ENCODE measurements at places on chromosomes 1 and 21. TPM values are rescaled to one million over a fixed set of nuclear protein-coding genes. Genes with fewer than 3 reads are reported as not detected.

MLLT11 gene
- total RNA-seq: 5.0 TPM

CYB561D1 gene
- 4.5 TPM for total RNA-seq

CDC14A gene
- total RNA-seq: 6.6 TPM

ATP1A4 gene
- total RNA-seq: not detected

GNAT2 gene
- total RNA-seq: 0.44 TPM

TSPAN2 gene
- not detected for total RNA-seq

PNRC2 gene
- total RNA-seq: 97.4 TPM

DNA sequence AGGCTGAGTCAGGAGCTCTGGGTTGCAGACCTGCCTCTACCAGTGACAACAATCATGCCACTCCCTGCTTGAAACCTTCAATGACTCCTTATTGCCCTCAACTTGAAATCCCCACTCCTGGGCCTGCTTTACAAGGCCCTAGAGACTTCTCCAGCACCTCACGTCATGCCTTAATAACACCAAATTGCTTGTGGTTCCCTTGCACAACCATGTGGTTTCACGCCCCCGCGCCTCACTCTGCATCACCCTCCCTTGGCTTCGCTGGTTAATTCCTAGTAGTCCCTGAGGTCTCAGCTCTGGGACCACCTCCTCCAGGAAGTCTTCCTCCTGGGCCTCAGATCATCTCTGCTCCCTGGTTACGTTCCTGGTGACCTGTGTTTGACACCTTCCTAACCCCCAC, 33.0 kb downstream of the EPHA2 start:
- DNase-seq: no peak

- DNase-seq: no peak
Observed at GRCh38 chr1:45134461-45134873, 71.9 kb downstream of the ZSWIM5 start.

- no peak for DNase-seq
Observed at GRCh38 chr1:202278751-202279150, 63.0 kb downstream of the UBE2T start.

DNA sequence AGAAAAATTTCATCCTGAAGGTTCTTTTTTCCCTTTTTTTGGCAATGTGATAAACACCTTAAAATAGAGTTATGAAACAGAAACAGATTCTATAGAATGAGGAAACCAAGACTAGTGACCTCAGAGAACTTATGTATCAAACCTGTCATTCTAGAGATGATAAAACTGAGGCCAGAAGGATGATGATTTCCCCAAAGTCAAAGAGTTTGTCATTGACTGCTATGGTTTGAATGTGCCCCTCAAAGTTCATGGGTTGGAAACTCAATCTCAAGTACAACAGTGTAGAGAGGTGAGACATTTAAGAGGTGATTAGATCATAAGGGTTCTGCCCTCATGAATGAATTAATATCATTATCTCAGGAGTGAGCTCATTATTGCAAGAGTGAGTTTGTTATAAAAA, 13.7 kb upstream of the BEND5 start:
- DNase-seq: no peak

DNA sequence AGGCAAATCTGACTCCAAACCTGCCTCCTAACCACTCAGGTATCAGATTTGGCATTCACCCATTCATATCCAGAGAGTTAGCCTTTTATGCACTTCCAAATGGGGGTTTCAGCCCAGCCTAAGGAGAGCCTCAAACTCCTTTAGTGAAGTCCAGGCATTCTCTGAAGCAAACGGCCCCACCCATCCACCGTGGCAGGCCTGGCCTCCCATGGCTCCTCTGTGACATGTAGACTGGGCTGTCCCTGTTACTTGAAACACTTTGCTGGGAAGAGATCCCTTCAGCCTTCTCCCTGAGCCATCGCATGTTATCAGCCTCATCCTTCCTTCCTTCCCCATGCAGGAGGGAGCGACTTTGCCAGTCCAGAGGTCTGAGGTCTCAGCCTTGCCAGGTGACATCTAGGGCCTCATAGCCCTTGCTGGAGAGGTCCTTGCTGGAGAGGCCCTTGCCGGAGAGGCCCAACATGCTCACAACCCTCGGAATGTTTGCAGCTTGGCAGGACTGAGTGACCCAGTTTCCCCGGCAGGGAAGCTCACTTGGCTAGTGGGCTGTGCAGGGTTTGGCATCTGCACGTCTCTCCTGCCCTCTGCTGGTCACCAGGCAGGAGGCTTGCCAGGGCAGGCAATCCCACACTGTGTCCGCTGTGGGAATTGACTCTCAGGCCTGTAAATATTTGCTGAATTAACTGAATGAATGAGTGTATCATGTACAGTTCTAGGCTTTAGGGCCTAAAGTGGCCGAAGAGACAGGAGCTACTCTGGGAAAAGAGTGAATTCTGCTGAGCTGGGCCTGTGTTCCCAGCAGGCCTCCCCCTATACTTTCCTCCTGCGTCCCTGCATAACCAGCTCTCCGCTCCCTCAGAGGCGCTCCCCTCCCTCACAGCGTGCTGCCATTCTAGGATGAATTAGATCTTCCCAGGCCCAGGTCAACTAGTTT, 26.7 kb upstream of the RBM15 start:
- DNase-seq: peak; percentile 51

DNA sequence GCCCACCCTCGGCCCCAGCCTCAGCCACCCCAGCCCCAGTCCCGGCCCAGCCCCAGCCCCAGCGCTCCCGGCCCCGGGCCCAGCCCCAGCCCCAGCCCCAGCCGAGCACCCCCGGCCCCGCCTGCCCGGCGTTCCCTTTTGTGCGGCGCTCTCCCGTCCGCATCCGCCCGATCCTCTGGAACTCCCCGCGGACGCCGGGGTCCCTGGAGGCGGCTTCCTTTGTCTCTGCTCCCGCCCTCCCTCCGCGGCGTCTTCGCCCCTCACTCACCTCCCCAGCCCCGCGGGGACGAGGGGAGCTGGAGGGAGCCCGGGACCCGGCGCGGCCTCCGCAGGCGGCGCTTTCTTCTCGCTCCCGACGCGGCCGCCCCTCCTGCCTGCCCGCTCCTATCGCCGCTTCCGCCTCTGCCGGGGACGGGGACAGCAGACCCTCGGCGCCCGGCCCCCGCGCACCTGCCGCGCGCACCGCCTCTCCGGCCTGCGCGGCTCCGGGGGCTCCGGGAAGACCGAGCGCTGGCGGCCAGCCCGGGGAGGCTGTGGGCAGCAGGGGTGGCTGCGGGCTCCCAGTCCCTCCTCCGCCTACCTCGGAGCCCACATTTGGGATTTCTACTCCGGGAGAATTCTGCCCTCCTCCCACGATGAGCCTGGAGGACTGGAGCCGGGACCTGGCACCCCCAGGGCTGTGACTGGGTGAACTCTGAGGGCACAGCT, 14.0 kb downstream of the AGRN start:
- no peak for DNase-seq

DNA sequence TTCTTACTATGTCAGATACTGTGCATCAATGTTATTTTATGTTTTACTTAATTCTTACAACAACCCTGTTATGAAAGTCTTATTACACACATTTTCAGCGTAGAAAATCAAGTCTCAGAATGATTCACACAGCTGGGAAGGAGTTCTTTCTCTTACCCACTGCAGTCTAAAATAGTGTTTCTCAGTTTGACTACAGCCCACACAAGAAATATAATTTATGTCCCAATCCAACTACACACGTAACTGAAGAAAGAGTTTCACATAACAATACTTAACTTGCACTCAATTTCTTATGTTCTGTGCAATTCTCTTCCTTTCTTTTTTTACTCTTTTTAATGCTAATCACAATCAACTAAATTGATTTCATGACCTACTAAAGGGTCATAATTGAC, 252.8 kb upstream of the ADGRL2 start:
- DNase-seq: no peak

GRCh38 chr1:94719926-94720793, 100.0 kb upstream of the SLC44A3 start:
- no peak for DNase-seq

- no peak for DNase-seq
Observed at GRCh38 chr1:9382643-9383491, 90.2 kb downstream of the SPSB1 start.

- no peak for DNase-seq
Observed at GRCh38 chr1:241271427-241271826, 85.6 kb downstream of the RGS7 start.

DNA sequence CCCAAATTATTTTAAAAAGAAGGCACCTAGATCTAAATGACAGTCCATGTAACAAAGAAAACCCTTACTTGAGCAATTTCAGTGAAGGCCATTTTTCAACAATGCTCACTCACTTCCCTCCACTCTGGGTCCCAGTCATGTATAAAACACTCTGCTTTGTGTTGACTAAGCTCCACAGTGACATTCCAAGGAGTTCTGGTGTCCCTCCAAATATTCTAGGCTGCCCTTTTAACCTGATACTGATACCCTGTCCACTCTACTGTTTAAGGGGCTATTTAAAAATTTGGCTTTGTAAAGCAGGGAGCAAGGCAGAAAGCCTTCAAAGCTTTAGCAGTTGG, 73.6 kb downstream of the GNG12 start:
- DNase-seq: no peak

DNA sequence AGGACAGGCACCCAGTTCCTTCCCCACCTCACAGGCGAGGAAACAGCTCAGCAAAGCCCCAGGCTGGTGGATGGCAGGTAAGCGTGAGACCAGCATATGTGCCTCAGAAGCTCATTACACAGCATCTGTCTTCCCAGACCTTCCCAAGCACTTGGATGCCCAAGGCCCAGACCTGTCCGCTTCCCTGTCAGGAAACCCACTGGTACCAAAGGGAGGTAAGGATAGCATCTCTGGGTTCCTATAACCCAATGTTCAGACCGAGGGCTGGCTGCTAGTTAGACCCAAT, 3.3 kb downstream of the POFUT2 start:
- DNase-seq: no peak

GRCh38 chr1:42844592-42845140, 1.7 kb upstream of the ZNF691 start:
- DNase-seq: no peak
